Esophagus muscularis mucosa (tissue), 4 donors: ENCODE measurements at places on chromosomes 2 and 18.

DNA sequence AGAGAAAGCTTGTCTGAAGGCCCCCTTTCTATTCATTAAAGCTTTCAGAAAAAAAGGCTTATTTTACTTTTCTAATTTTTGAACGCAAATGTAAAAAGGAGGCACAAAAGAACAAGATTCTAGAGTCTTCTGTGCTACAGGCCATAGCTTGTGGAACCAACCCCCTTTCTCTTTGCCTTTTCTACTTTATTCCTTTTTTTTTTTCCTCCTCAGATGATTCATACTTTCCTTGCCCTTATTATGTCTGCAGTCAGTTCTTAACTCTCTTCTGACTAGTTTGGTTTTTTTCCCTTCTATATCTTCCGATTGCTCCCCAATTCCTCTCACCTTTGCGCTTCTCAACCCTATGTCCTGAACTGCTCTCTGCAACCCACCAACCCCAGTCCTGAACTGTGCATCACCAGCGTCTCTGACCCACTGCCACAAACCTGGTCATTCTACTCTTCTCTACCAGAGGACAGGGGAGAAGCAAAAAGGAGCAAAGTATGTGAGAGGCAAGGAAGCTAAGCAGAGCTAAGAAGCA is 56.9 kb upstream of the WIPF1 start:
- no peaks in the 10 kb centered on the region for H3K27me3 ChIP-seq
- peaks cover 22% of the 10 kb centered on the region for H3K4me1 ChIP-seq
- H3K36me3 ChIP-seq: no peaks in the 10 kb centered on the region
- H3K4me3 ChIP-seq: no peak overlapping the region
- no peak overlapping the region for H3K27ac ChIP-seq

DNA sequence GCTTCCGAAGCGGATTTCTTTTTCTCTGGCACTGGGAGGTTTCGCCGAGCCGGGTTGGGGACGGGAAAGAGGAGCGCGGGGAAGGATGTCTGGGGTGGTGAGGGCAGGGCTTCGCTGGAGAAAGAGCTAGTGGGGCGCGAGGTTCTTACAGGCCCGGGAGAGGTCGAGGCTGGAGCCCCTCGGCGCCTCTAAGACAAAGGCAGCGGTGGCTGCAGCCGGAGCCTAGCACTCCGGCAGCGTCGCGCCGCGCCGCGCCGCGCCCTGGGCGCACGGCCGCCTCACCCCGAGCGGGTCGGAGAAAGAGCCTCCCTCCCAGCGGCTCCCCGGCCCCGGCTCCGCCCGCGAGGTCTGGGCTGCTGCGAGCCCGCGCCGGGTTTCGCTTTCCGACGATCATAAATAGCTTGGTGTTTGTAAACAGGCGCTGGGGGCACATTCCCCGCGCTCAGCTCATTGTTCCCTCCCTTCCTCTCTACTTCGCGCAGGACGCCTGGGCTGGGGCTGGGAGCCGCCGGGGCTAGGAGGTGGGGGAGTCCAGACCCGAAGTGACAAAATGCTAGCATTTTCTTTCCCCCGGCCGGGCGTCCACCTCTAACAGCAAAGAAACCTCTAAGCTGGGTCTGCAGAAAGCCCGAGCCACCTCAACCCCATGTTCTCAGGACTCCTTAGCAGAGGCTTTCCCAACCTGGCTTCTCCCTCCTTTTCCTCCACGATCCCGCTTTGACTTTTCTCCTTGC is 813 bp upstream of the MEIS1 start:
- H3K4me1 ChIP-seq: peaks cover 38% of the 10 kb centered on the region
- no peak for DNase-seq
- H3K27me3 ChIP-seq: no peaks in the 10 kb centered on the region
- peak overlapping the region; percentile 98 for H3K27ac ChIP-seq
- no peaks in the 10 kb centered on the region for H3K36me3 ChIP-seq

GRCh38 chr2:73651591-73652230 is 9.5 kb upstream of the NAT8 start:
- no peak overlapping the region for H3K4me3 ChIP-seq
- H3K4me1 ChIP-seq: no peaks in the 10 kb centered on the region
- H3K36me3 ChIP-seq: no peaks in the 10 kb centered on the region

DNA sequence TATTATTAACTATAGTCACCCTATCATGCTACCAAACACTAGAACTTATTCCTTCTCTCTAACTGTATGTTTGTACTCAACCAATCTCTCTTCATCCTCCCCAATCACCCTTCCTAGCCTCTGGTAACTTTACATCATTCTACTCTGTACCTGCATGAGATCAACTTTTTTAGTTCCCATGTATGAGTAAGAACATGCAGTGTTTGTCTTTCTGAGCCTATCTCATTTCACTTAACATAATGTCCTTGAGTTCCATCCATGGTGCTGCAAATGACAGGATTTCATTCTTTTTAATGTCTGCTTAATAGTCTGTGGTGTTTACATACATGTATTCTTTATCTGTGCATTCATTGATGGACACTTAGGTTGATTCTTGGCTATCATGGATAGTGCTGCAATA is 108.9 kb upstream of the RFX8 start:
- no peak overlapping the region for H3K27ac ChIP-seq
- H3K4me1 ChIP-seq: no peaks in the 10 kb centered on the region
- no peaks in the 10 kb centered on the region for H3K36me3 ChIP-seq
- no peak overlapping the region for H3K4me3 ChIP-seq
- no peak for DNase-seq

- DNase-seq: no peak
- H3K27ac ChIP-seq: no peak overlapping the region
- H3K4me1 ChIP-seq: peaks cover 8% of the 10 kb centered on the region
- H3K4me3 ChIP-seq: no peak overlapping the region
- H3K36me3 ChIP-seq: peaks cover 2% of the 10 kb centered on the region
- no peaks in the 10 kb centered on the region for H3K27me3 ChIP-seq
These were observed 32.0 kb downstream of the CENPO start for GRCh38 chr2:24824966-24825882.

GRCh38 chr2:26989156-26989555 is 18.7 kb downstream of the MAPRE3 start:
- H3K4me3 ChIP-seq: no peak overlapping the region
- H3K36me3 ChIP-seq: no peaks in the 10 kb centered on the region
- H3K27ac ChIP-seq: no peak overlapping the region

DNA sequence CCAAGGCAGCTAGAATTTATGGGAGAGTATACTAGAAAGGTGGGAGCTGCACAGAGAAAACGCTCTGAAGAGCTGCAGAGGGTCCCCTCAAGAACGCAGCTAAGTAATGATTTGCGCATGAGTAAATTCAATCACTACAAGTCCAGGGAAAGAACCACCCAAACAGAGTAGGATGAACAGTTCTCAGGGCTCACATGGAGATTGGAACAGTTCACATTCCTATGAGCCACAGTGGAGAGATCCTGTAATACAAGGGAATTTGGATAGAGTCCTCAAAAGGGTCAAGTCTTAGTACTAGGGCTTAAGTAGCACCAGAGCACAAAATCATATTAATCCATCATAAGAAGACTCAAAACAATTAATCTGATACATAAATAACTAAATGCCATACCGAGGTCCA is 12.7 kb downstream of the OLA1 start:
- no peaks in the 10 kb centered on the region for H3K4me1 ChIP-seq
- DNase-seq: no peak
- H3K27ac ChIP-seq: no peak overlapping the region
- H3K4me3 ChIP-seq: no peak overlapping the region
- no peaks in the 10 kb centered on the region for H3K27me3 ChIP-seq

GRCh38 chr2:103208916-103209315 is 447.1 kb downstream of the TMEM182 start:
- H3K36me3 ChIP-seq: no peaks in the 10 kb centered on the region
- H3K27ac ChIP-seq: no peak overlapping the region
- DNase-seq: no peak
- H3K4me1 ChIP-seq: no peaks in the 10 kb centered on the region
- H3K27me3 ChIP-seq: no peaks in the 10 kb centered on the region
- H3K4me3 ChIP-seq: no peak overlapping the region

- no peak for DNase-seq
- no peaks in the 10 kb centered on the region for H3K27me3 ChIP-seq
- H3K4me1 ChIP-seq: peaks cover 11% of the 10 kb centered on the region
- H3K27ac ChIP-seq: no peak overlapping the region
- H3K36me3 ChIP-seq: no peaks in the 10 kb centered on the region
These were observed 3.9 kb upstream of the KLHL29 start for GRCh38 chr2:23381084-23381483.

DNA sequence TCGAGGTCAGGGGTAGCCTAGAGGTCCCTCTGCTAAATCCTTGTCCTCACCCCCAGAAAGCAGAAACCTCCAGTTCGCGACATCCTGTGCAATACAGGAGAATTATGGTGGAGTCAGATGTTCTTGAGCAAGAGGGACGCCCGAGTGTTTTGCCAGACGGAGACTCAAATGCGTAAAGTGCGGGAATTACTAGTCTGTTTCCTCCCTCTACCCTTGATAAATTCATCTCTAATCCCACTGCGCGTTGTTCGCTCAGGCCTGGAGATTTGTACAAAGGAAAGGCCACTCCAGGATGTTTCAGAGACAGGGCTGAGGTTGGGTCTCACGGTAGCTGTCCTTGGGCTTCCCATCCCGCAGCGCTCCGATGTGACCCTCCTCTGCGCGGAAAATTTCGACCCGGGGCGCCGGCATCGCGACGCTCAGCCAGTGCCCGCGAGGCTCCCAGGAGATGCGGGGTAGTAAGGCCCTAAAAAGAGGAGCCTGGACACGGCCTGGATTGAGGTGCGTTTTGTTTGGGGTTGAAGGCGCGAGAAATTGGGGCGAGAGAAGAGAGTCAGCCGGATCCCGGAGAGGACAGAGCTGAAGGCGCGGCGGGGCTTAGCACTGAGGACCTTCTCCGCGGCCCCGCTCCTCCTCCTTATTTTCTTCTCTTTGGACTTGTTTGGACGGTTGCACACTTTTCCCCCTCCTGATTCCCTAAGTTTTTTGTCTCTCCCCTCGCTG is 2.6 kb upstream of the NEUROD1 start:
- peaks cover 56% of the 10 kb centered on the region for H3K27me3 ChIP-seq
- H3K4me3 ChIP-seq: peak overlapping the region; percentile 40
- H3K36me3 ChIP-seq: no peaks in the 10 kb centered on the region
- no peak overlapping the region for H3K27ac ChIP-seq
- no peak for DNase-seq

DNA sequence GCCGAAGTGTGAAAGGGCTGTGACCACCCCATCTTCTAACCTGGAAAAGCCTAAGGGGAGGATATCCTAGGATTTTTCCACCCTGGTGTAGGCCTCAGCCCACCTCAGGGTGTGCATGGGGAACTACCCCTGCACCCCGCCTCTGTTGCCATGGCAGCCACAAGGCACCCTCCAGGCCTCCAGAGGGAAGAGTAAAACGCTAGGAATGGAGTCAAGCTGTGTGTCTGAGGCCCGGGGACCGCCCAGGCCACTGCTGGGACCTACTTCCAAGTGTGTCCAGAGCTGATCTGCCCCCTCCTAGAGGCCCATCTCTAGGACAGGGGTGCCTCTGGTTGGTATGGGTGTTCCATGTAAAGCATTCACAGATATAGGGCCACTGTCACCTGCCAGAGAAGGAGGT is 86.7 kb downstream of the PLB1 start:
- H3K4me1 ChIP-seq: peaks cover 20% of the 10 kb centered on the region
- H3K27ac ChIP-seq: no peak overlapping the region
- DNase-seq: no peak
- no peak overlapping the region for H3K4me3 ChIP-seq

GRCh38 chr2:55302241-55302640 is 33.2 kb upstream of the MTIF2 start:
- DNase-seq: no peak
- no peak overlapping the region for H3K4me3 ChIP-seq
- no peaks in the 10 kb centered on the region for H3K27me3 ChIP-seq
- H3K36me3 ChIP-seq: peaks cover 7% of the 10 kb centered on the region
- no peaks in the 10 kb centered on the region for H3K4me1 ChIP-seq

GRCh38 chr2:579961-580360 is 97.2 kb downstream of the TMEM18 start:
- H3K36me3 ChIP-seq: no peaks in the 10 kb centered on the region
- no peaks in the 10 kb centered on the region for H3K27me3 ChIP-seq
- H3K27ac ChIP-seq: no peak overlapping the region
- no peak overlapping the region for H3K4me3 ChIP-seq
- no peak for DNase-seq

GRCh38 chr2:18598848-18599484 is 9.6 kb upstream of the NT5C1B start:
- no peaks in the 10 kb centered on the region for H3K27me3 ChIP-seq
- no peaks in the 10 kb centered on the region for H3K36me3 ChIP-seq
- no peak overlapping the region for H3K4me3 ChIP-seq
- H3K27ac ChIP-seq: peak overlapping the region; percentile 11

DNA sequence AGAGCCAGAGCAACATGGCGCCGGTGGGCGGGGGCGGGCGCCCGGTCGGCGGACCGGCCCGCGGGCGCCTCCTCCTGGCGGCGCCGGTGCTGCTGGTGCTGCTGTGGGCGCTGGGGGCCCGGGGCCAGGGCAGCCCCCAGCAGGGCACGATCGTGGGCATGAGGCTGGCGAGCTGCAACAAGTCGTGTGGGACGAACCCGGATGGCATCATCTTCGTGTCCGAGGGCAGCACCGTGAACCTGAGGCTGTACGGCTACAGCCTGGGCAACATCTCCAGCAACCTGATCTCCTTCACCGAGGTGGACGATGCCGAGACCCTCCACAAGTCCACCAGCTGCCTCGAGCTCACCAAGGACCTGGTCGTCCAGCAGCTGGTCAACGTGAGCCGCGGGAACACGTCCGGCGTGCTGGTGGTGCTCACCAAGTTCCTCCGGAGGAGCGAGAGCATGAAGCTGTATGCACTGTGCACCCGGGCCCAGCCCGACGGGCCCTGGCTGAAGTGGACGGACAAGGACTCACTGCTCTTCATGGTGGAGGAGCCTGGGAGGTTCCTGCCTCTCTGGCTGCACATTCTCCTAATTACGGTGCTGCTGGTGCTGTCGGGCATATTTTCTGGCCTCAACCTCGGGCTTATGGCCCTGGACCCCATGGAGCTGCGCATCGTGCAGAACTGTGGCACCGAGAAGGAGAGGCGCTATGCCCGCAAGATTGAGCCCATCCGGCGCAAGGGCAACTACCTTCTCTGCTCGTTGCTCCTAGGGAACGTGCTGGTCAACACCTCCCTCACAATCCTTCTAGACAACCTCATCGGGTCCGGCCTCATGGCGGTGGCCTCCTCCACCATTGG is 507 bp downstream of the CNNM4 start:
- no peaks in the 10 kb centered on the region for H3K27me3 ChIP-seq
- peak overlapping the region; percentile 72 for H3K4me3 ChIP-seq
- H3K27ac ChIP-seq: peak overlapping the region; percentile 84
- peaks cover 48% of the 10 kb centered on the region for H3K4me1 ChIP-seq
- H3K36me3 ChIP-seq: no peaks in the 10 kb centered on the region

- H3K4me1 ChIP-seq: no peaks in the 10 kb centered on the region
- H3K27me3 ChIP-seq: no peaks in the 10 kb centered on the region
- H3K4me3 ChIP-seq: no peak overlapping the region
- H3K27ac ChIP-seq: no peak overlapping the region
These were observed 499.6 kb upstream of the ACVR2A start for GRCh38 chr2:147345246-147345645.
